PC-3 (cell line): ENCODE measurements at places on chromosomes 7 and 10. TPM values are rescaled to one million over a fixed set of nuclear protein-coding genes. Genes with fewer than 3 reads are reported as not detected.

DNA sequence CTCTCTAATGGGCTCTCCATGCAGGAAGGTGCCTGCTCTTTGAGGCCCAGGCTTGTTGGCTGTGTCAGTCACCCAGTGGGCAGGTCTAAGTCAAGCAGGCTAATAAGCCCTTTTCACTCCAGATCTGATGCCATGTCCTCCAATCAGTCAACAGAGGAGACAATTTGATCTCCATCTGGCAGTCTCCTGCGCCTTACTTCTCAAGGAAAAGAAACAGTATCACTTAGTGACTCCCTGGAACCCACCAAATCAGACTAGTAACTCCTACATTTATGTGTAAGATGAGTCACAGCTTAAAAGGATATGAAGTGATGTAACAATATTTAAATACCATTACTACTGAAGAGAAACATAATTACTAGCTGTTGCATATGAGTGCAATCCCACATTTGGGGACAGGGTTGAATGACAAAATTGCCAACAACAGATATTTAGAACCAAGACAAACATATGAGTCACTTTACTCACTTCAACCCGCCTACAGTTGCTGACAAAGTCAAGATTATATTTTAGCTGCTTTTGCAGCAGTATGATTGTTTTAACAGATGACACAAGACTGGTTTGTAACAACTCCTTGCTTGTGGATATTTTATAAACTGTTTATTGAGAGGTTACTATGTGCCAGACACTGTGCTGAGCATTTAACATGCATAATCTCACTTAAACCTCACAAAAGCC is 72.1 kb downstream of the USP6NL start:
- peak; percentile 59 for DNase-seq
- H3K4me3 ChIP-seq = no peak overlapping the region
- no peaks in the 10 kb centered on the region for H3K27me3 ChIP-seq

DNA sequence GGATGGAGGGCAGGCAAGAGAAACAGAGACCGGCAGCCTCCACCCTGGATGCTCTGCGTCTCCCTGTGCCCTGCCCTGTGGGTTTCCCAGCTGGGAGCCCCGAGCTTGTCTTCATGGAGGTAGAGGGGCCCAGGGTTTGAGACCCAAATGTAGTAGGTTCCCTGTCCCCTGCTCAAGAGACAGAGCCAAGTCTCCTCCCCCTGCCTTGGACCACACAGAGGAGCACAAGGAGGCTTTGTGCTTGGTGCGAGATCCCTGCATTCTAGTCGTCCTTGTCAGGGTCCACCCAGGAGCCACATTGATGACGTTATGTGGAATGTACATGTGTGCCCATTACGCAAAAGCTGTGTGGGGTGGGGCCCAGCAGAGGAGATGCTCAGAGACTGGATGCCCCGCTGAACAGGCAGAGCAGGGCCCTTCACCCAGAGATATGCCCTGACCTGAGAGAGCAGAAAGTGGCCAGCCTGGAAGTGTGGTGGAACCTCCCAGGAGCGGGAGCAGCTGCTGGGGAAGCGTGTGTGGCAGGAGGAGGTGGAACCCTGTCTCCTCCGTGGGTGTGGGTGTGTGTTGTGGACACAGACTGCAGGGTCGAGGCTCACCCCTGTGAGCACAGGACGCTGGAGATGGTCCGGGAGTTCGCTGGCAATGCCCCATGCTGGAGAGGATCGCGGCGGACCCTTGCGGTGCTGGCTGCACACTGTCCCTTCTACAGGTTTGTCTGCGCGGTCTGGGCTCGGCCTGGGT is 39.3 kb downstream of the VWA2 start:
- no peaks in the 10 kb centered on the region for H3K36me3 ChIP-seq
- H3K27me3 ChIP-seq = no peaks in the 10 kb centered on the region
- no peak overlapping the region for H3K4me3 ChIP-seq
- DNase-seq = no peak
- no peak overlapping the region for H3K27ac ChIP-seq

DNA sequence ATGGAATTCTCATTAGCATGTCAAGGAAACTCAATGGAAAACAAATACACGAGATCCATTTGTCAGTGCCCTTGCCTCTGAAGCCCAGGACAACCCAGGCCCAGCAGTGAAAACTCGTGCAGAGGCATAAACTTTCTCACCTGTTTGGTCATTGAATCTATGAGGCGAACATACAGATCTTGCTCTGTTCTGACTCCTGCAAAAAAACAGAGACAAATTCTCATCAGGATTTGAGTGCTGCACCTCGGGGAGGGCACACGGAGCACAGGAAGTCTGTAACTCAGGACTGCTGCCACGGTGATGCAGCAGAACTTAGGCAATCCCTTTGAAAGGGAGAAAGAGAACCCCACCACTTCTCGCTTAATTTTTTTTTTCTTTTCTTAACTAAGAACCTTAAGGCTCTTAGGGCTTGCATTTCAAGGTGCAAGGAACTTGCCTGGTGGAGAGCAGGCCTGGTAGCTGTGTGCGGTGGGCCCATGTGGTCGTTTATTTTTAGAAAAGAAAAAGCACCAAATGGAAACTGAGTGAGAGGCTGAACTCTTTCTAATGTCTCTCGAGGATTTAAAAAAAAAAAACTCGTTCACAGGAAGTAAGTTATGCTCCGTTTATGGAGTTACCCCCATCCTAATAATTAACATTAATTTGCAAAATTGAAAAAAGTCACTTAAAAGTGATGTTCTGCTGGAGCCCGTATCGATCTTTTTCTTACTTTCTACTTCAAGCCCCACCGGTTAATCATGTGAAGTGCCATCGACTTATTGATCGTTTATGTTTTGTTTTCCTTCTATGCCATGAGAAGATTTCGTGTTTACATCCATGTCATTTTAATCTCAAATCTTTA is 1.8 kb downstream of the EBF3 start:
- H3K27me3 ChIP-seq = peaks cover 78% of the 10 kb centered on the region
- no peaks in the 10 kb centered on the region for H3K4me1 ChIP-seq
- DNase-seq = no peak
- no peak overlapping the region for H3K27ac ChIP-seq
- no peak overlapping the region for H3K4me3 ChIP-seq
- no peaks in the 10 kb centered on the region for H3K36me3 ChIP-seq

DNA sequence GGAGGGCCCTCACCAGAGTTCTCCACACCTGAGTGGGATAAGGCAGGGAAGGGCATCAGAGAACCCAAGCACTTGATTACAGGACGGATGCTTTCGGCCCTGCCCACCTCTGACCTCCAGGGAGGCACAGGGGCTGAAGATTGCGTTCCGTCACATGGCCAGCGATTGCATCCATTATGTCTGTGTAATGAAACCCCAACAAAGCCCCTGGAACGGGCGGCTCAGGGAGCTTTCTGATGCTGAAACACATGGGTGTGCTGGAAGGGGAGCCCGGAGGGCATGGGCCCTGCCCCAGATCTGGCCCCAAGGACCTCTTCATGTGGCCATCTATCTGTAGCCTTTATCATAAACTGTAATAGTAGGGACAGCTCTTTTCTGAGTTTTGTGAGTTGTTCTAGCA is 117.2 kb downstream of the PTPN20 start:
- no peaks in the 10 kb centered on the region for H3K4me1 ChIP-seq
- no peak overlapping the region for H3K27ac ChIP-seq
- DNase-seq = no peak
- H3K36me3 ChIP-seq = no peaks in the 10 kb centered on the region

DNA sequence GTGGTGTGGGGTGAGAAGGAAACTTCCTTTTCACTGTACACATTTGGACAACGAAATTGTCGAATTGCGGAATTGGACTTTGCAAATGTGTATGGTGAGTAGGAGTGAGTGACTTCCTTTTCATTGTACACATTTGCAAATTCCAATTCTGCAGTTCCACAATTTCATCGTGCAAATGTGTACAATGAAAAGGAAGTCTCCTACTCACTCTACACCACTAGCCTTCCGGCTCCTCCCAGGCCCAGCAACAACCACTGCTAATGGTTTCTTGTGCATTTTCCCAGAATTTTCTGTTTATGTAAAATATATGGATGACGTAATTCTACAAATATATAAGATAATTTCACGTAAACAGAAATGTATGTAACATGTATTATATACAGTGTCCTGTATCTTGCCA is 118.5 kb downstream of the ARL4A start:
- H3K27ac ChIP-seq = no peak overlapping the region
- no peak for DNase-seq
- peaks cover 32% of the 10 kb centered on the region for H3K4me1 ChIP-seq
- no peaks in the 10 kb centered on the region for H3K27me3 ChIP-seq
- no peak overlapping the region for H3K4me3 ChIP-seq

DNA sequence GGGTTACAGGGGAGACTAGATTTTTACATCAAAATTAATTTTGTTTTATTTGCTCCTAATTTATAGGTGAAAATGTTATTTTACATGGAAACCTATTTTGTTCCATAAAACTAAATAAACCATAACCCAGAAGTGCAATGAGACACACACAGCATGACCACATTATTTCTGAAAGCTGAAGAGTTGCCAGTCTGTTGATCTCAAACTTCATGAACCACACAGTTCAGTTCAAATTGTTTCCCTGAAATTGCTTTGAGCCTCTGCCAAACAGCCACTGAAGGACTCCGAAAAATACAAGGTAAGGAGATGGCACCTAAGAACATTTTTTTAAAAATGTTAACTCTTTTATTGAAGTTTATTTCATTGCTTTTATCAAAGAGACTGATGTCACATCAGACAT is 25.0 kb upstream of the ITGB8 start:
- no peaks in the 10 kb centered on the region for H3K27me3 ChIP-seq
- H3K4me3 ChIP-seq = no peak overlapping the region
- no peak overlapping the region for H3K27ac ChIP-seq
- peaks cover 19% of the 10 kb centered on the region for H3K4me1 ChIP-seq
- no peak for DNase-seq

- no peak for DNase-seq
- no peak overlapping the region for H3K27ac ChIP-seq
- H3K36me3 ChIP-seq = no peaks in the 10 kb centered on the region
- H3K27me3 ChIP-seq = peaks cover 10% of the 10 kb centered on the region
Observed at GRCh38 chr7:145168427-145168826, 332.6 kb upstream of the TPK1 start.

DNA sequence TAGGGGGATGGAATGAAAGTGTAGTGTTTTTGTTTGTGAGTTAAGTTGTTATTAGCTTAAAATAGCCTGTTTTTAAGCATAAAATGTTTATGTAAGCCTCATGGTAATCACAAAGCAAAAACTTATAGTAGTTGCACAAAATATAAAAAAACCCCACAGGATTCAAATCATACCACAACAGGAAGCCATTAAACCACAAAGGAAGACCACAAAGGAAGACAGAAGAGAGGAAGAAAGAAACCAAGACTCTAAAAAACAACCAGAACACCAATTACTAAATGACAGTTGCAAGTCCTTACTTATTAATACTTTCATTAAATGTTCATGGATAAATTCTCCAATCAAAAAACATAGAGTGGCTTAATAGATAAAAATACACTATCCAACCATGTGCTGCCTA is 63.6 kb downstream of the ANKRD7 start:
- DNase-seq = no peak
- H3K36me3 ChIP-seq = no peaks in the 10 kb centered on the region
- H3K27me3 ChIP-seq = no peaks in the 10 kb centered on the region
- H3K4me3 ChIP-seq = no peak overlapping the region

DNA sequence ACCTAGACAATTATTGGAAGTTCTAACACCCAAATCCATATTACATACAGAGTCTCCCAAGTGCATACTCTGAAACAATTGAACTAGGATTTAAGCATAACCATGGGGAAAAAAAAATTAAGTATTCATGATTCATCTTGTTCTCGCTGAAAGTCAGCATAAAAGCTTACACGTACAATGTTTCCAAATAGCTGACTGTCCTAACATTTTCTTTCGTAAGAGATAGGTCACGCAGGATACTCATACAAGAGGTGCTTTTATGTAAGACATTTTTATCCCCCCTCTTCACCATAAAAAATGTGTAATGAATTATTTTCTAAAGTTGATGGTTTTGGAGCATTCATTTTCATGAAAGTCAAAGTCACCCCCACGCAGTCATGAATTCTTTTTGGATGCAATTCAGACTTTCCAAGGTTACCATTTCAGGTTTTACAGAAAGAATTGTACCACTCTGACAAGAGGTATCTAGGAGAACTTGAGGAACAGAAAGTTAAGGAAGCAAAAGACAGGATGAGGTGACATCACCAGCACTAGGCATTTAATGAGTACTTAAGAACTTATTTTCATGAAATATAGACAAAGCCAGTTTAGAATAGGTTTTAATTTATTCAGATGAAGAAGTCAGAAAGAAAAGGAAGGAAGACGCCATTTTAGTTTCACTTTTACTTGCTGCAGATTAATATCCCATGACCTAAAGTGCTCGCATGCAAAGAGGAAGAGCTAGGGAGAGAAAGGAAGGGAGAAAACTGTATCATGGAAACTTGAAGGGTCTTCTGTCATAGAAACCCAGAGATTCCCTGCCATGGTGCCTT is 55.8 kb downstream of the TMEM26 start:
- peaks cover 33% of the 10 kb centered on the region for H3K4me1 ChIP-seq
- H3K27ac ChIP-seq = no peak overlapping the region
- H3K27me3 ChIP-seq = no peaks in the 10 kb centered on the region
- no peak overlapping the region for H3K4me3 ChIP-seq

DNA sequence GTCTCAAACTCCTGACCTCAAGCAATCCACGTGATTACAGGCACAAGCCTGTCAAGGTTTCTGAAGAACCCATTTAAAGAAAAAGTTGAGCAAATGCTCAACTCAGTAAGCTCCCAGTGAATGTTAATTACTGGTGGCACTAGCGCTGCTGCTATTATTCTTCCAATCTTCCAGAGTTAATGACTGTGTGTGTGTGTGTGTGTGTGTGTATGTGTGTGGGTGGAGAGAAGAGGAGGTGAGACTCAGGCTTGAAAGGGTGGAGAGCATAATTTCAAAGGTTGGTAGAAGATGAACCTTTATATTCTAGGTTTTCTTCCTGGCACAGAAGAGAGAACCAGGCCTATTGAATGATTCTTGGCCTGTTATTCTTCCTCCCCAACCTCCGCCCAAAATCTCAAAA is 11.6 kb upstream of the NPVF start:
- H3K27me3 ChIP-seq = peaks cover 69% of the 10 kb centered on the region
- no peaks in the 10 kb centered on the region for H3K4me1 ChIP-seq
- H3K4me3 ChIP-seq = no peak overlapping the region
- no peak overlapping the region for H3K27ac ChIP-seq
- no peaks in the 10 kb centered on the region for H3K36me3 ChIP-seq

DNA sequence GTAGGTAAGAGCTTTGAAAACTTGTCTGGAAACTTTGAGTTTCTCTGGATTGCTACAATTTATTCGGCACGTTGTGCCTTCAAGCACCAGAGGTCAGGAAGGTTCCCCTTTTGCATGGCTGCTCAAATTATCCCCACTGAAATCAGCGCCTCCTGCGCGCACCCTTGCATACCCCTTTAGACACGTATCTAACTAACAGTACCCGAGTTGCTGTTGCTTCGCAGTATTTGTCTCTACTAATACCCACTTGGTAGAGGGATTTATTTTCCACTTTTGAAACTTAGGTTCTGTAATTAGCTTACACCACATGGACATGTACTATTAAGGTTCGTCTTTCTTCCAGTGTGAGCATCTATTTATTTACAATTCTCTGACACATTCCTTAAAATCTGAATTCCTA is 1.6 kb downstream of the MEOX2 start:
- no peak overlapping the region for H3K4me3 ChIP-seq
- H3K27ac ChIP-seq = no peak overlapping the region
- H3K4me1 ChIP-seq = no peaks in the 10 kb centered on the region
- DNase-seq = no peak
- H3K36me3 ChIP-seq = no peaks in the 10 kb centered on the region

Gene C7orf33
- total RNA-seq = not detected in 2 replicates

Gene SPDYE2
- total RNA-seq = not detected in 2 replicates

Gene TMEM130
- total RNA-seq = not detected in 2 replicates

Gene CARD11
- not detected in 2 replicates for total RNA-seq

Gene TAS2R41
- total RNA-seq = not detected in 2 replicates

Gene ABCB8
- 58.4 and 95.7 TPM in 2 replicates for total RNA-seq
